ENCODE measurements at places on chromosomes 11 and 22.
A peak's percentile ranks its signal among the peaks of the same experiment; 100 is the strongest.

GRCh38 chr11:68016161-68016903 lies 6.2 kb downstream of the ALDH3B1 start:
- no peak overlapping the region for H3K27ac ChIP-seq
- DNase-seq = no peak
- no peak overlapping the region for H3K4me3 ChIP-seq
- H3K27me3 ChIP-seq = no peaks in the 10 kb centered on the region

DNA sequence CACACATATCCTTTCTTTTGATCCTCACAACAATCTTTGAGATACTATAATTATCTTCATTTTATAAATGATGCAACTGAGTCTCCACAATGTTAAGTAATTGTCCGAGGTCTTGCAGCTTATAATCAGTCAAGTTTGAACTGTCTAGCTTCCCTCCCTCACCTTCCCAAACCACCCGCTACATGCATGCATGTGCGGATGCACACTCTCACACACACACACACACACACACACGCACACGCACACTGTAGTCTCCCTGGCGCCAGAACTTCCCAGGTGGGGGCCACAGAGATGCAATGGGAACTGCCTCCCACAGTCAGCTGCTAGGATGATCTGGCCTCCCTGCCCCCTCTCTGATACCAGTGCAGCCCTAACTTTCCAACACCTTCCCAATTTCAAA lies 501.3 kb downstream of the BUD13 start:
- H3K4me1 ChIP-seq = 0 out of 2 replicates have a peak, but pooled peaks cover 2% of the 10 kb centered on the region
- H3K27ac ChIP-seq = no peak overlapping the region
- DNase-seq = no peak

- DNase-seq = no peak
- H3K4me1 ChIP-seq = peaks cover 28% of the 10 kb centered on the region
- peak overlapping the region; percentile 86 for H3K27ac ChIP-seq
- H3K4me3 ChIP-seq = no peak overlapping the region
- no peaks in the 10 kb centered on the region for H3K27me3 ChIP-seq
- no peaks in the 10 kb centered on the region for H3K36me3 ChIP-seq
Measured at GRCh38 chr11:66891851-66892660, 35.2 kb downstream of the LRFN4 start.

DNA sequence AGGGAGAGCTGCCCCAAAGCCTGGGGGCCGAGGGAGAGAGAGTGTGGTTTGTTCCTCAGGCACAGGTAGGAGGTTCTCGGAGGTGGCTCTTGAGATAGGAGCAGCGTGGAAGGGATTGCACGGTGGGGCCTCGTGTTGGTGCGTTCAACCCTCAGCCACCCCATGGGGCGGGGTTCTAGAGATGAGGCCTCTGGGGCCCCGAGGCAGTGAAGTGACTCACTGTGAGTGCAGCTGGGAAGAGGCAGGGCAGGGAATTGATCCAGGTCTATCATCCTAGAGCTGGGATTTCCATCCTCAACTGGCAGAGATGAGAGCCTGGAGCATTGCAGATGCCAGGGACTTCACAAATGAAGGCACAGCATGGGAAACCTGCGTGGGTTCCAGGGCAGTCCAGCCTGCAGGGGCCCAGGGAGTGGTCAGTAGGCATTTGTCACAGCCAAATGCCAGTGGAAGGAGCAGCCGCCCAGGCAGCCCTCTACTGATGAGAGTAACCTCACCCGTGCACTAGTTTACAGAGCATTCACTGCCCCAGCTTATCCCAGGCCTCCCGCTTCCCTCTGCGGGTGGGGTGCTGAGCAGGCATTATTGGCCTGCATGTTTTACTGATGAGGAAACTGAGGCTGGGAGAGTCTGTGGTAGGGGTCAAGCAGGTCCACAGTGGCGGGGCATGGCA lies 5.1 kb upstream of the SMARCB1 start:
- peak overlapping the region; percentile 41 for H3K27ac ChIP-seq
- no peak for DNase-seq
- no peaks in the 10 kb centered on the region for H3K27me3 ChIP-seq
- H3K4me1 ChIP-seq = peaks cover 6% of the 10 kb centered on the region
- no peaks in the 10 kb centered on the region for H3K36me3 ChIP-seq
- no peak overlapping the region for H3K4me3 ChIP-seq

DNA sequence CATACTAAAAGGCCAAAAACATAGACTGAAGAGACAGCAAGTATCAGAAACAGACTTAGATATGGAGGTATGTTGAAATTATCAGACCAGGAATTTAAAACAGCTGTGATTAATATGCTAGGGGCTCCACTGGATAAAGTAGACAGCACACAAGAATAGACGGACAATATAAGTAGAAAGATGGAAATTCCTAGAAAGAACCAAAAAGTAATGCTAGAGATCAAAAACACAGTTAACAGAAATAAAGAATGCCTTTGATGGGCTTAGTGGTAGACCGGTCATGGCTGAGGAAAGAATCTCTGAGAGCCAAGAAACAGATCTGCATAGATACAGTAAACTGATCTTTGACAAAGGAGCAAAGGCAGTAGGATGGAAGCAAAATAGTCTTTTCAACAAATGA lies 250.2 kb downstream of the SWAP70 start:
- H3K36me3 ChIP-seq = peaks cover 3% of the 10 kb centered on the region
- H3K27ac ChIP-seq = no peak overlapping the region
- no peaks in the 10 kb centered on the region for H3K27me3 ChIP-seq
- H3K4me1 ChIP-seq = peaks cover 6% of the 10 kb centered on the region

DNA sequence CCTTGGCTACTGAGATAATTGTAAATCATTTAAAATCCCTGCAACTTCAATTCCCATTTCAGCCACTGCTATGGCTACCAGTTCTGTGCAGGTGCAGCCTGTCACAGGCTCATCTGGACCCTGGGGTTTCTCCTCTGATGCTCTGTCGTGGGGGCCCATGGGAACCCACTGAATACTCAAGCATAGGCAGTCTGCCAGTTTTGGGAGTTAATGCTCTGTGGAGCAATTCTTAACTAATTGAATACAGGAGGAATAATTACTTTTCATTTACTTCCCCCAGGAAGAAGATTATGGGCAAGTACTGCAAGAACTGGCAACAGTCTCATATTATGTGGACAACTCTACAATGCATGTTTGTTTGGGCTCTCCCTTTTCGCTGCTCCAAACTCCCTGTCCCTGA lies 25.9 kb downstream of the OR51E2 start:
- no peaks in the 10 kb centered on the region for H3K36me3 ChIP-seq
- H3K4me3 ChIP-seq = no peak overlapping the region
- H3K27me3 ChIP-seq = no peaks in the 10 kb centered on the region
- H3K27ac ChIP-seq = no peak overlapping the region
- H3K4me1 ChIP-seq = peaks cover 5% of the 10 kb centered on the region

- no peak for DNase-seq
- 0 out of 2 replicates have a peak, but pooled peaks cover 2% of the 10 kb centered on the region for H3K27me3 ChIP-seq
- peaks cover 66% of the 10 kb centered on the region for H3K4me1 ChIP-seq
- H3K4me3 ChIP-seq = no peak overlapping the region
Measured at GRCh38 chr11:65417702-65418430, 4.7 kb upstream of the NEAT1 start.

- DNase-seq = no peak
- H3K4me3 ChIP-seq = no peak overlapping the region
- peaks cover 45% of the 10 kb centered on the region for H3K36me3 ChIP-seq
- peak overlapping the region; percentile 65 for H3K27ac ChIP-seq
- peaks cover 34% of the 10 kb centered on the region for H3K4me1 ChIP-seq
Measured at GRCh38 chr11:84655712-84656111, 971.4 kb downstream of the DLG2 start.

DNA sequence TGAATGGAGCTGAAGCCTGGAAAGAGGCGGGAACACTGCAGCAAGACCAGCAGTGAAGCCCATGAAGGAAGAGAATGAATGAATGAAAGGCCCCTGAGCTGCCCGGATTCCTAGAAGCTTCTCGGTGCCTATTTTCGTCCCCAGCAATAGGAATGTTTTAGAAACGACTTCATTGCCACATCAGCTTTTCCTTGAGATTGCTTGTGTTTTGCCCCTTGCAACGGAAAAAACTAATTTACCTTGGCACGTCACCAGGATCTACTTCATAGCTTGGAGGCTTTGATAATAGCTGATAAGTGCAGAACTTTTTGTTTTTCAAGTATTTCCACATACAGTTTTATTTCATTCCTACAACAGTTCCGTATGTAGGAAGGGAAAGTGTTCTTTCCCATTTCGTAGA lies 248.9 kb upstream of the NARS2 start:
- no peak overlapping the region for H3K27ac ChIP-seq
- DNase-seq = no peak
- H3K36me3 ChIP-seq = no peaks in the 10 kb centered on the region
- H3K27me3 ChIP-seq = no peaks in the 10 kb centered on the region
- H3K4me3 ChIP-seq = no peak overlapping the region

DNA sequence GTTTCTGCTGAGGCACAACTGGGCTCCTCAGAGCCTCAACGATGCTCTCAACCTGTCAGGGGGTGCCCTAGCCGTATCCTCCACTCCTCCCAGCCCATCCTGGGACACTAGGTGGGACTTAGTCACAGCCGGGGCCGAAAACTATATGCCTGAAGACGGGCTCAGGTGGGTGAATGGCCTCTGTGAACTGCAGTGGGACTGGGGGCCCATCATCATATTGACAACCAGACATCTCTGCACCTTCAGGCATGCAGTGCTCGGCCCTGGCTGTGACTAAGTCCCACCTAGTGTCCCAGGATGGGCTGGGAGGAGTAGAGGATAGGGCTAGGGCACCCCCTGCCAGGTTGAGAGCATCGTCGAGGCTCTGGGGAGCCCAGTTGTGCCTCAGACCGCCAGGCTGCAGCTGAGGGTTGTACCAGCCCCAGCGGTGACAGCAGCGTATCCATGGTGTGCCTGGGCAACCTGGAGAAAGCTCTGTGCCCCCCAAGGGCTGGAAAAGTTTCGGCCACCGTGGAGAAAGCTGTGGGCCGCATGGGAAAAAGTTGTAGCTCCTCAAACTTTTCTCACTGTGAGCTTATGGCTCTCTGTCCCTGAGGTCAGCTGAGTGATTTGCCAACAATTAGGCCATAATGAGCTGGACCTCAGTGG lies 88.9 kb downstream of the RRM1 start:
- peaks cover 9% of the 10 kb centered on the region for H3K27me3 ChIP-seq
- no peak overlapping the region for H3K27ac ChIP-seq

- peaks cover 2% of the 10 kb centered on the region for H3K27me3 ChIP-seq
- peaks cover 13% of the 10 kb centered on the region for H3K4me1 ChIP-seq
- no peak overlapping the region for H3K27ac ChIP-seq
- H3K4me3 ChIP-seq = no peak overlapping the region
Measured at GRCh38 chr11:115267871-115268270, 236.3 kb downstream of the CADM1 start.

DNA sequence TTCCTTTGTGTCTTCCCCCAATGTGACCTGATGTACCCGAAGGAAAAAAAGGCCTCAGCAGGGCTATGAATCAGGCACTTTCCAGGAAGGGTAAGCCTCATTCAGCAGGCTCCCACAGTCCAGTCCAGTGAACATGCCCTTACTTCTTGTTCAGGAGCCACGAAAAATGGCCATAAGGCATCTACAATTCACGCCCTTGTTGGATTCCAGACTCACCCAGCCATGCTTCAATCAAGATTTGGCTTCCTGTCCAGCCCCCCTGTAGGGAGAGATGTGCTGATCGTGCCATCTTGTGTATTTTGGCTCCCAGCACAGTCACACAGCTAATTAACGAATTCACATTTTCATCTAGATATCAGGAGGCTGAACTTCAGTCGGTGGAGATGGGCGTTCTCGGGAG lies 9.9 kb upstream of the KCNJ5 start:
- no peaks in the 10 kb centered on the region for H3K36me3 ChIP-seq
- H3K4me1 ChIP-seq = peaks cover 10% of the 10 kb centered on the region
- DNase-seq = no peak
- no peak overlapping the region for H3K4me3 ChIP-seq
- peaks cover 60% of the 10 kb centered on the region for H3K27me3 ChIP-seq

DNA sequence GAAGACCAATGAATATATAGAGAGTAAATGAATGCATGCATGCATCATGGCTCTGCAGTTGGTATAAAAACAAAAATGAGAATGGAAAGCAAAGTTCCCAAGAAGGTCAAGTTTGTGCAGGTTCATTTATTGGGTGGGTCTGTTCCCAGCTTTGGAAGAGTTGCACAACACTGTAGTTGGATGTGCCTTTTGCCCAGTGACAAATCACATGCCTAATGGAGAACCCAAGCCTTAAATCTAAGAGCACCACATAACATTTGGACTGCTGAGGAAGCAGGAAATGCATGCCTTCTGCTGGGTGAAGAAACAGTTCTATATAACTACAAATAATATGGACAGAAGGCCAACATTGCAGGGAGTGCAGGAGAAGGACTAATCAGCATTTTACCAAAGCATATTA lies 30.6 kb downstream of the PRCP start:
- H3K36me3 ChIP-seq = no peaks in the 10 kb centered on the region
- no peak overlapping the region for H3K4me3 ChIP-seq
- H3K27me3 ChIP-seq = no peaks in the 10 kb centered on the region
- peaks cover 25% of the 10 kb centered on the region for H3K4me1 ChIP-seq

- H3K4me3 ChIP-seq = no peak overlapping the region
- no peak for DNase-seq
Measured at GRCh38 chr11:64593156-64594105, 2.4 kb downstream of the SLC22A12 start.

DNA sequence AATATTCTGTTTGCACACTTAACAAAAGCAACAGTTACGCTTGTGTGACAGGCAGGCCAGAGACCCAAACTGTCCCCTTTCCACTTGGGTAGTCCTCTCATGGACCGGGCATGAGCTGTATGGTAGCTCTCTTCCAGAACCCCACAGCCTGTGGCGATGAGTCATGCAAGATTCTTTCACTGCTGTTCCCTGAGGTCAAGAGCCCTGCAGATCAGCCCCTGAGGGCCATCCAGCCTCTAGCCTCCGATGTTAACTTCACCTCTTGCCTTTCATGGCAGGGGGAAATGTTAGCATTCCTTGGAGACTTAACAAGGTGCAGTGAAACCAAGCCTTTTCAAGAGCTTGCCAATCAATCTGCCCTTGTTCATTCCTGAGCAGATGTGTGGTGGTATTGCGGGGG lies 63.2 kb upstream of the DEUP1 start:
- peaks cover 4% of the 10 kb centered on the region for H3K36me3 ChIP-seq
- H3K4me1 ChIP-seq = no peaks in the 10 kb centered on the region
- H3K27me3 ChIP-seq = no peaks in the 10 kb centered on the region
- H3K27ac ChIP-seq = no peak overlapping the region
- H3K4me3 ChIP-seq = no peak overlapping the region

- DNase-seq = no peak
- H3K27ac ChIP-seq = no peak overlapping the region
- H3K4me3 ChIP-seq = no peak overlapping the region
- no peaks in the 10 kb centered on the region for H3K36me3 ChIP-seq
Measured at GRCh38 chr22:24455751-24456426, 28.5 kb downstream of the ADORA2A start.

DNA sequence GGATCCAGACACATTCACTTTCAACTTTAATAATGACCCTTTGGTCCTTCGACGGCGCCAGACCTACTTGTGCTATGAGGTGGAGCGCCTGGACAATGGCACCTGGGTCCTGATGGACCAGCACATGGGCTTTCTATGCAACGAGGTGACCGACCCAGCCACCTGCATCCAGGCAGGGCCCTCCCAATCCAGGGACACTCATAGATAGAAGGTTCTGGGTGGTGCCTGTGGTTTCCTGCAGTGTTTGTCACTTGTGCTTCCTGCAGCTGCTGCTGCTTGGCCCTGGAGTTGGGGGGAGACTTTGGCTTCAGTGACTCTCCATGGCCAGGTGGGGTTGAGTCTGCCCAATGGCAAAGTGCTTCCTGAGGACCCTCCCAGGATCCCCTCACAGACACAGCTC lies 7.3 kb downstream of the APOBEC3B start:
- H3K27ac ChIP-seq = no peak overlapping the region
- peaks cover 20% of the 10 kb centered on the region for H3K4me1 ChIP-seq
- no peak overlapping the region for H3K4me3 ChIP-seq
- H3K36me3 ChIP-seq = no peaks in the 10 kb centered on the region

Measured in WTC11 (cell line).